ENCODE measurements at places on chromosomes 6 and 20. TPM values are rescaled to one million over a fixed set of nuclear protein-coding genes. Genes with fewer than 3 reads are reported as not detected.
A peak's percentile ranks its signal among the peaks of the same experiment; 100 is the strongest.

BCLAF1 gene
- total RNA-seq = 67.0 TPM

RCAN2 gene
- 254 TPM for total RNA-seq

GRCh38 chr20:52270001-52270606 lies 78.5 kb upstream of the ZFP64 start:
- no peak for DNase-seq

GRCh38 chr20:25248786-25249172 lies 894 bp downstream of the PYGB start:
- no peak for DNase-seq

DNA sequence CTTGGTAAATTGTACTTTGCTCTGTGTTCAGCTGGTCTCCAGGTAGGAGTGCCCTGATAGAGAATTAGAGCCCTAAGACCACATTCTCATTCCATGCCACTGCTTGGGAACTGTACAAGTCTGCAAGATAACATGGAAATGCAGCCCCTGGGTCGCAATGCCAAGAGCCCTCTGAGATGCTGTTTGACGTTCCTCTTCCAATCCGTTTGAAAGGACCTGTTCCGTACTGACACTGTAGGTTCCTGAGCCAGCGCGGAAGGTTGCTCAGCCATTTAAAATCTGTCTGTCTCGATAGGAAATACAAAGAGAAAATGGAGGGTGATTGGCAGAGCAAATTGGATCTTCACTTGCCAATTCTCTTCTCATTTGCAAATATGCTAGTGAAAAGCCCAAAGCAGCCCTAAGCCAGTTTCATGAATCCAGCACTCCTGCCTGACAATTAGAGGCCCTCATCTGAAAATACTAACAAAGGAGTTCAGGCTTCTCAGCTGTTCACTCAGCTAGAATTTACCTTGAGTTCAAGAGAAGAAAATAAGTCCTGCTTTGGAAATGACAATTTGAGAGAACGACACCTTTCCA lies 100.6 kb upstream of the AFDN start:
- DNase-seq = no peak

DNA sequence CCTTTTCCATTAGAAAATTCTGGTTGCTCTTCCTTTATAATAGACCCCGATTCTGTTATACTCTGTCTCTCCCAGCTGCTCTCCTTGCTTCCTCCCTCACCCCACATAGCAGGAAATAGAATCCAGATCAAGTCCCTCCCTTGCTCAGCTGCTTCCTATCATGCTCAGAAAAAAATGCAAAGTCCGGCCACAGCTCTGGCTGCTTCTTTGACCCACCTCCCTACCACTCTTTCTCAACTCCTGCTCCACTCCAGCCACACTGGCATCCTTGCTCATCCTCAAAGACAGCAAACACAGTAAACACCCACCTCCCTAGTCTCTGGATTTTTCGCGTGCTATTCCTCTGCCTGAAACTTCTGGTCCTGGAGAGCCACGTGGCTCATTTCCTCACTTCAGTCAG lies 9.1 kb upstream of the SLC22A16 start:
- DNase-seq = no peak

SPAG4 gene
- 3.1 TPM for total RNA-seq

GRCh38 chr6:17621003-17621402 lies 20.9 kb downstream of the FAM8A1 start:
- no peak for DNase-seq

MOCS1 gene
- 24.7 TPM for total RNA-seq

DNA sequence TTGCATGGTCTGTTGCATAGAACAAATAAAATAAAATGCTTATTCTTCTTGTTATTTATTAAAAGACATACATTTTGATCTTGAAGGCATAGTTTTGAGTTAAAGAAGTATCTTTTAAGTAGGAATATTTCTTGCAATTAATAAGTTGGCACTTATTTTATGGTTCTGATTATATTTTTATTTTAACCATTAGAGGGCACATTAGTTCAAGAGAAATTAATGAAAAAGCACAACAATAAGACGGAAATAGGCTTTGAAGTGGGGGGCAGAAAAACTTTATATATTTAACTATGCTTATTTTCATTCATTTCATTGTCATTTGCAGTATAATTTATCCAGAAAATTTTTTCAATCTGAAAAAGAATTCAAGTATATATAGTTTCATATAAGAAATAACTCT lies 44.2 kb upstream of the MAP3K7 start:
- no peak for DNase-seq

SIRPG gene
- 0.20 TPM for total RNA-seq

DNA sequence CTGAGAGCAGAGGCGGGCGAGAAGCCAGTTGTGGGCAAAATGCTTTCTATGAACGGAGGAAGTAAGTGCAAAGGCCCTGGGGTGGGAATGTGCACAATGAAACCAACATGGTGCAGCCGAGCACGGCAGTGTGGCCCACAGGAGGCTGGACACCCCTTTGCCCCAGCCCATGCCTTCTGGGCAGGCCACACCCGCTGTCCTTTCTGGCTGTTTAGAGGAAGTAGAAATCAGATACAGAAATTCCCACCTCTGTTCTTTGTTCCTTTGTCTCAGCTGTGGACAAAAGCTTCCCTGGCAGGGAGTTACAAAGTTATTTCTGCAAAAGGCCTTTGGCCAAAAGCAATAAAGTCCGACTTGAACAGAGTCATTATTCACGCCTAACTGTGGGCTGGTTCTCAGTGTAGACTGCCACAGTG lies 11.9 kb downstream of the SULF2 start:
- DNase-seq = peak; percentile 62

IPCEF1 gene
- total RNA-seq = 1.7 TPM

KCNK16 gene
- total RNA-seq = not detected

DNA sequence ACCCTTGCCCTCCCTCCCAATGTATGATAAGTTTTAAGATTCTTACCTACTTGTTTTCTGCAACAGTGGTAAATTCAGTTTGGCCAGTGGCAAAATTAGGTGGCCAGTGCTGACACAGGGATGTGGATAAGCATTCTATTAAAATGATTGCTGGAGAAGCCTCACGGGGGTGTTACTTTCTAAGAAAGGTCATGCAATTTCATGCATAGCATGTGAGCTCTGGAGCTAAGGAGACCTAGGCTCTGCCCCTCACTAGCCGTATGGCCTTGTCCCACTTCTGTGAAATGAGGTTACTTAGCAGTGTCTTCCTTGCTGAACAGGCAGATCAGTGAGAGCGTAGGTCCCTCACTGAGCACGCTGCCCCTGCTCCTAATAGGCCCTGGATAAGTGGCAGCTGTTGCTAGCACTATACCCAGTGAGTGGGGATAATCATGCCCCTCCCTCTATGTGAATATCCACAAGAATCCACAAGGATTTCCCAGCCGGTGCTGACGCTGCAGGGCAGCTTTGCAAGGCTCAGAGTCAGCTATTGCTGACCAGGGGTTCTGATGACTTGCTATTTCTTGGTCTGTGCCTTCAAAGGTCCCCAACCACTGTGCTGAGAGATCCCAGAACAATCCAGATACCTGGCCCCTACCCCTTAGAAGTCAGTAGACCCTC lies 86.5 kb upstream of the MRPS10 start:
- no peak for DNase-seq

RPL10A gene
- 560 TPM for total RNA-seq

GRCh38 chr6:11426571-11426970 lies 111.0 kb upstream of the TMEM170B start:
- DNase-seq = no peak

KIFC1 gene
- total RNA-seq = 0.74 TPM

PRDM1 gene
- total RNA-seq = 1.7 TPM

SULF2 gene
- 35.1 TPM for total RNA-seq

GHRH gene
- not detected for total RNA-seq

DNA sequence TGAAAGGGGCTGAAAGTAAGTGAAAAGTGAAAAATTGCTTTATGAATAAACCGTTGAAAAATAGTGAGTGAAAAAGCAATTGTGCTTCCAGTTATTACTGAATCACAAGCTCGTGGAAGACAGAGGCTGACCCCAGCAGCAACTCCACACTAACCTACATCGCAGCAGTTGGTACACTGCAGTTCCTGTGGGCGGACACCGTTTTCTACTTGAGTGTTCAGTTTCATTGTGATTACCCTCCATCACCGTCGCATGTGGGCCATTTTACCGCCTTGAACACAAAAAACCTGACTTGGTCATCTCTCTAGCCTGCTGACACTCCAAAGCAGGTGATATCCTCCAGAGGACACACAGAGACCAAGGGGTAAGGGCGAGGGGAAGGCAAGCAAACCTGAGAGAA lies 28.4 kb downstream of the PRDM1 start:
- no peak for DNase-seq

CTNNBL1 gene
- 63.4 TPM for total RNA-seq

GRCh38 chr6:10528158-10528981 lies 7.2 kb downstream of the GCNT2 start:
- no peak for DNase-seq

DNA sequence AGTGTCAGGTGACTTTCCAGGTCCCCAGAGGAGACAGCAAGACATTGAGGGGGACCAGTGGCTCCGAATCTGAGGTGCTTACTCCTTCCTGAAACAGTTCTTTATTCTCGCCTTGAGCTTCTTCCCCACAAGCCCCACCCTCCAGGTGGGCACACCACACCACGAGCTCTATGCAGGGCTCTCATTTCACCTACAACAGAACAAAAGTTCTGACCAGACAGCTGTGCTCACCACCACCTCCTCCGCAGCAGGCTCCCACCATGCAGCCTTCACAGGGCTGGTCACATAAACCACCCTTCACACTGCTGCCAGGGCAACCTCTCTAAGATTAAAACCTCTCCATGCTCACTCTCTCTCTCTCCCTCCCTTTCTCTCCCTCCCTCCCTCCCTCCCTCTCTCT lies 384.5 kb upstream of the ARID1B start:
- DNase-seq = no peak

DNA sequence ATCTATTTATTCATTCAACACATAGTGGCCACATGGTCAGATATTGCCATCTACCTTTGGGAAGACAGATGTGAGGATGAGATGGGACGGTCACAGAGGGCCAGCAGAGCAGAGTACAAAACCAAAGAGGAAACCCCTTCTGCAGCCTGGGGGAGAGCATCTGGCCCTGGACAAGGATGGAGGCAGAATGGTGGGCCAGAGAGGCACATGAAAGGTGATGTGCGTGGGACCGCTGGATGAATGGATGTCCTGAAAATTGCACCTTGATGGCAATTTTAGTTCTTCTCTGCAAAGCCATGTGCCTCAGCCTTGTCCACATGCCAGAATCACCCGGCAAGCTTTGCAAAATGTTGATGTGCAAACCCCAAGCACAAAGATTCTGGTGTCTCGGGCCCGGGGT lies 77.4 kb upstream of the CD93 start:
- DNase-seq = no peak

- DNase-seq = peak; percentile 8
Observed at GRCh38 chr6:168381726-168382458, 59.1 kb upstream of the SMOC2 start.

NRN1 gene
- 13.7 TPM for total RNA-seq

- DNase-seq = no peak
Observed at GRCh38 chr6:112384511-112384910, 37.4 kb downstream of the RFPL4B start.

DNA sequence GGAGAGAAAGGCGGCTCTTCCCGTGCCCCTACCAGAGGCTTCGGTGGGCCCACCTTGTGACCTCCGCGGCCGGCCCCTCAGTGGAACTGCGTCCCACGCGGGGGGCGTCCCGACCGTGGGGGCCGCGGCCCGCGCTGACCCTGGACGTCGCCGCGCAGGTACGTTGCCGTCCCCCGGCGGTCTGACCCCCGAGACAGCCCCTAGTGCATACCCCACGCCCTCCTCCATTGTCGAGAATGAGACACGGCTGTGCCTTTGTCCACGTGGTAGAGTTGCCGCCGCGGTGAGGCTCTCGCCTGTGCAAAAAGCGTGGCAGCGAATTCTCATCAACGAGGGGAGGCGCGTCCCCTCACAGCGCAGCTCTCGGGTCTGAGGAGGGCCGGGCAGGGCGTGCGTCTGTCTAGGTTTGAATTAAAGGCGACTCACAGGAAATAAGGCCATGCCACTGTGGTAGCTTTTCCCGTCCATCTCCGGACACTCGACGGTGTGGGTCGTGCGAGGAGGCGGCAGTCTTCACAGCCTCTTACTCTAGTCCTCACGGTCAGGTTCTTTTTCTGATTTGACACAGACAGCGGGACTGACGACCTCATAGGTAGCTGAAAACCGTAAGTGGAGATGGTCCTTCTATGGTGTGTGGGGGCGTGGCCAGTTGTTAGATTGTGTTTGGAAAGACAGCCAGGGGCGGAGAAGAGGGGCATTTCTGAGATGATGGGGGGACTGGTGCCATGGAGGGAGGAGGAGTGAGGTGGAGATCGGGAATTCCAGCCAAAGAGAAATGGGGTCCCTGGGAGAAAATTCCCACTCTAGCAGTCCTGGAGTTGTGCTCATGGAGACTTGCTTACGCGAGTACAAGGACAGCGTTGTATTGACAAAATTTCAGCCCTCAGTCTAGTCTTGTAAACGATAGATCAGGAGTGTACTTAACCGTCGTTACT lies 580 bp downstream of the NXT1 start:
- DNase-seq = peak; percentile 59

DNA sequence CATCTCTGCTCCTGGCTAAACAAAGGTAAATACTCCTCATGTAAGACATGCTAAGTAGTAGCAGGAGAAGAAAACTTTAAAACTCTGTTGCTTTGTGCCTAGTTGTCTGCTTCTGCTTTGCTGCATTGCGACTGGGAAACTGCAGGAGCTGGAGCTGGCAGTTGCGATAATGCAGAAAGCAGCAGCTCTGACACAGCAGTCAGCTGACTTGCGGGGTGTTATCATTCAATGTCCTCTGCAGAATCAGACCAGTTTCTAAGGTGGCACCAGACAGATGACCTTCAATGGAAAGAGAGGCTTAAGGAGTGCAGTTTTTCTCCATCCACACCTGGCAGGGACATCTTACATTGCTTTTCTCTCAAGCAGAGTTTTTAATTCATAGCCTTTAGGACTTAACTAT lies 69.9 kb upstream of the SOX4 start:
- no peak for DNase-seq

GRCh38 chr20:8798505-8798904 lies 270.4 kb upstream of the PLCB4 start:
- DNase-seq = peak; percentile 30

SNAP91 gene
- 1.3 TPM for total RNA-seq

- no peak for DNase-seq
Observed at GRCh38 chr20:43941476-43942200, 27.0 kb downstream of the TOX2 start.

RBPJL gene
- not detected for total RNA-seq

- DNase-seq = peak; percentile 55
Observed at GRCh38 chr6:121260651-121261102, 73.6 kb downstream of the TBC1D32 start.

DNA sequence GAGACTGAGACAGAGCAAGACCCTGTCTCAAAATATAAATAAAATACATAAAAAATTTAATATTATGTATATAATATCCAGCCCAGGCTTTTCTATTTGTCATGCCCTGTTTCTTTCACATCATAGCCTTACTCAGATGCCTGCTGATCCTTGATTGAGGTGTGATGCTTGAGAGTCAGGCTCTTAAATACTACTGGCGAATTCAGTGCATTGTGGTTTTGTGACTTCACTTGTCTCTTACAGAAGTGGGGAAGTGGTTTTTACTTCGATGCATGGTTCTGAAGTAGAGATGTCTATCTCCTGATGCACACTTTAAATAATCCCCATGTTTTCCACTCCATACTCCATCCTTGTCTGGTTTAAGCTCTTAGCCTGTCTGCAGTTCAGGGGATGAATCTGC lies 29.1 kb downstream of the ASXL1 start:
- no peak for DNase-seq
